Activated CD8-positive, alpha-beta memory T cell treated with anti-CD3 and anti-CD28 coated beads, Interleukin-2, amount 10 ng/mL, durations not matched to agents 7 days and 5 days (primary cell): ENCODE measurements at places on chromosomes 2 and 18.
A peak's percentile ranks its signal among the peaks of the same experiment; 100 is the strongest.

GRCh38 chr18:46480226-46480625 is 176.8 kb downstream of the LOXHD1 start:
- DNase-seq, result no peak

- DNase-seq, result peak; percentile 51
Observed at GRCh38 chr2:174120346-174120745, 128.0 kb downstream of the OLA1 start.

DNA sequence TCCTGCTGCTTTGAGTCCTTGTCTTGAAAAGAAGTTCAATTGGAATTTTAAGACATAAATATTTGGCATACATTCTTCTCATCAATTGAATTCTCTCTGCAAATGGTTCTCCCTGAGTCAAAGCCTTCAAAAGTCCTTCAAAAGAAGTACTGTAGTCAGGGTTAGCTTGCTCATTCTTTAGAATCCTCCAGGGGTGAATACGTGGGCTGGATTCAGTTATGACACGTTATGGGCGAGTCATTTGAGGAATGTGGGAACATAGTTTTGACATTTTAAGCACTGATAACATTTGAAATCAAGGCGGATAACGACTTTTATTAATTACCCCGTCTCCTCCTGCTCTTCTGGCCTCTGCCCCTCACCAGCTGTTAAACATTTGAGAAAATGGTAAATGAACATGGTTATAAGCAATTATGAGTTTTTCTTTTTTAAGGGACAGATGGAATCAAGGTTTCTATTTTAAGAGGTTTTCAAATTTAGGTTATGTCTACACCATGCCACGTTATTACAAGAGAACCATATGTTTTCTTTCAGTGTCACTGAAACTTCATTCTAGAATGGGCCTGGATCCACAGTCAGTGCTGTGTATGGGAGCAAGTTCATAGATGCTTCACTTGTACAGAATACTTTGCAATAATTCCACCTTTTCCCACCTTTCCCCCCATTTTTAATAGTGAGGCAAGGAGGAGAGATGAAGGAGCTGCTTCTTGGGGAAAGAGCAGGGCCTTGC is 273.1 kb downstream of the TSN start:
- DNase-seq, result no peak

DNA sequence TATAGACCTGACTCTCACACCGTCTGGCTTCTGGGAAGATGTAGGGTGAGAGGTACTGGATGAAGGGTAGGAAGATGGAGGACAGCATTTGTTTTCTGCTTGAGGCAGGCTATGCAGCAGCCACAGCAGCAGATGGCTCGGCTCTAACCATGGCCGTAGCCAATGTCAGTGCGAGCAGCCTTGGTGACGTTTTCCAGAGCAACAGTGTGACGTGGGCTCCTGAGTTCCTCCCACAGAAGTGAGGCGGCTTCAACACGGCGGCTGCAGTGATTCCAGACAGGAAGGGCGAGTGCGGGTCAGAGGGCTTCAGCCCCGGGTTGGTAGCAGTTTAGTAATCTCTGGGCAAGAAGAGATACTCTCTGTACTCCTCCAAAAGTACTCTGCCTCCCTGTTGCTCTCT is 133.0 kb upstream of the MYT1L start:
- DNase-seq, result no peak

DNA sequence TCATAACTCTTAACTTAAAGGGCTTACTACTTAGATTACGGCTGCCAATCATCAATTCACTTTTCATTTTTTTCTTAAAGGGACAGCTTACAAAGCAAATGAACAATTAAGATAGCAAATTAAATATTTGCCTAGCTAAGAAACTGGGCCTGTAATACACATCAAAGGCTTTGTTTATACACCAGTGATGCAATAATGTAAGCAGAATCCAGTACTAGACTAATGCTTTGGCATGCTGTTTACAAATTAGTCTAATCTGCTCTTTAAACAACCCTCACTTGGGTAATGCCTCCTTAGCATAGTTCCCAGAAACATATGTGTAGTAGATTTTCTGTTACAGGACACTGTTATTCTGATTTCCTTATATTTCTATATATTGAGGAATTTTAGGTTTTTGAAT is 105.8 kb downstream of the ARHGAP28 start:
- no peak for DNase-seq

- DNase-seq, result no peak
Observed at GRCh38 chr2:11955314-11955713, 208.9 kb downstream of the LPIN1 start.

DNA sequence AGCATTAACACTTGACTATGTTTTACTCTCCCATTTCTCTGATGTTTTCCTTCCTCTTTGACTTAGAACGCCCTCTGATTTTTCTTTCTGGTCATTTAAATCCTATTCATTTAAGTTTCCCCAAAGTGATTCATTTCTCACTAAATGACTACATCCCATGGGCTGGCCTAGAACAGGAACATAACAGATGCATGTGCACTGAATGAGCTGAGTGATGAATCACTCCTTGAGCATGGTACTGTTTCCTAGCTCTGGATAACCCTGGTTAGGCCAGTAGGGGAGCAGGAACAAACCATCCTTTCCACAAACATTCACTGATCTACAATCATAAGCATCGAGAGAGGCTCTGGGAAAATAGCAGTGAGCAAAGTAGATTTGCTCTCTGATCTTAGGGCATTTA is 221.9 kb upstream of the SETBP1 start:
- DNase-seq, result no peak

- DNase-seq, result no peak
Observed at GRCh38 chr18:2908946-2909335, 62.1 kb downstream of the EMILIN2 start.

GRCh38 chr2:100537918-100538317 is 24.9 kb upstream of the PDCL3 start:
- no peak for DNase-seq

- DNase-seq, result no peak
Observed at GRCh38 chr18:73884868-73885267, 262.8 kb downstream of the FBXO15 start.

DNA sequence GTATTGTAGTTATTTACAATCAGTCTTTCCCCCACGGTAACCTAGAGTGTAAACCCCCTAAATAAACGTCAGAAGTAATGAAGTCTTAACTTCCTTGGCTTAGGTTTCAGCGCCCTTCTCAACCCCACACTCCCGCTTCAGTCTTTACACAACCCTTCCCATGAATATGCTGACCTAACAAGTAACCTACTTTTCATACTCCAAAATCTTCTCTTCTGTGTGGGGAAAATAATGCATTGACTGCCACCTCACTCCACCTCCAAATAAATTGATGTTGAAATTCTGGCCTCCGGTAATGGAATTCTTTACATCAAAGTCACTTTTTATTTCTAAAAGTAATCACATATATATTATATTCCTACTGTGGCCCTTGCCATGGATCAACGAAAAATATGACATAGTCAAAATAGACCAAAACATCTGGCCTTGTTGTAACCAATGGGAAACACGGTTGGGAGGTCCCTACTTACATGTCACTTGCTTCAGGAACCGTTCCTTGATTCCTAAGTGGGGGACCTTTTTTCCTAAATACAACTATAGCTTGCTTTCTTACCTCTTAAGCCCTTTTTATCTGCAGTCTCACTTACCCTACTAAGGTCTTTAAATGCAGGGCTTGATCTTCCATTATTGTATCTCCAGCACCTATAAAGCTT is 961 bp downstream of the GEN1 start:
- DNase-seq, result no peak

DNA sequence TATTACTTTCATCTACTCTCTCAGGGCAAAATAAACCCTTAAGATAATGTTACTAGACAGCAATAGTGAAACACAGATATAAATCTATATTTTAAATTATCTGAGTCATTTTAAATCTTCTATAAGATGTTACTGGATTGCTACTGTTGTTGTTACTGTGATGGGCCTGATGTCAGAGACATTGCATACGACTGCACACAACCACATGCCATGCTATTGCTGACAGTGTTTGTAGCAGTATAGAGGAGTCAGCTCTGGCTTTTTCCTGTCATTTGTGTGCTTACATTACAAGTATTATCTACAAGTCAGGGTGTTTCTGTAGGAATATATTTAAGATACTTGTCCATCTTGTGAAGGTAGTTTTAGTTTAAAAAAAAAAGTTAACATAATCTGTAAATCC is 63.9 kb downstream of the CCDC148 start:
- DNase-seq, result no peak

DNA sequence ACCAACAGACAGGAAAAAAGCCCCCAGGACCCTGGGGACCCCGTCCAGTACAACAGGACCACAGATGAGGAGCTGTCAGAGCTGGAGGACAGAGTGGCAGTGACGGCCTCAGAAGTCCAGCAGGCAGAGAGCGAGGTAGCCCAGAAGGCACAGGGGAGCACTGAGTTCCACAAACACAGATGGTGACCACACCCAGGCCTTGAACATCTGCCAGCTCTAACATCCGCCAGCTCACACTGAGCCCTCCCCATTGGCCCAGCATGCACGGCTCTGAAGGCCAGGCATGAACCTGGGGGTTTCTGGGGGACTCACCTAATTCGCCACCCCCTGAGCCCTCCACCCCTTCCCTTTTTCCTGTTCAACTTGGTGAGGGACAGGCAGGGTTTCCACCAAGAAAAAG is 25.6 kb upstream of the PRLH start:
- no peak for DNase-seq

DNA sequence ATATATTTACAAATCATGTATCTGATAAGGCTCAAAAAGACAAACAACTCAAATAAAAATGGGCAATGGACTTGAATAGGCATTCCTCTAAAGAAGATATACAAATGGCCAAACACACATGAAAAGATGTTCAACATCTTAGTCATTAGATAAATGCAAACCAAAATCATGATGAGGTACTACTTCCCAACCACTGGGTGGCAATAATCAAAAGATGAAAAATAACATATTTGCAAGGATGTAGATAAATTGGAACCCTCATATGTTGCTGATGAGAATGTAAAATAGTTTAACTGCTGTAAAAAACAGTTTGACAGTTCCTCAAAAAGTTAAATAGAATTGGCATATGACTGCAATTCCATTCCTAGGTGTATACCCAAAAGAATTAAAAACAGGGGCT is 132.3 kb downstream of the TTC32 start:
- DNase-seq, result no peak

- no peak for DNase-seq
Observed at GRCh38 chr18:59145055-59145454, 5.4 kb downstream of the SEC11C start.

DNA sequence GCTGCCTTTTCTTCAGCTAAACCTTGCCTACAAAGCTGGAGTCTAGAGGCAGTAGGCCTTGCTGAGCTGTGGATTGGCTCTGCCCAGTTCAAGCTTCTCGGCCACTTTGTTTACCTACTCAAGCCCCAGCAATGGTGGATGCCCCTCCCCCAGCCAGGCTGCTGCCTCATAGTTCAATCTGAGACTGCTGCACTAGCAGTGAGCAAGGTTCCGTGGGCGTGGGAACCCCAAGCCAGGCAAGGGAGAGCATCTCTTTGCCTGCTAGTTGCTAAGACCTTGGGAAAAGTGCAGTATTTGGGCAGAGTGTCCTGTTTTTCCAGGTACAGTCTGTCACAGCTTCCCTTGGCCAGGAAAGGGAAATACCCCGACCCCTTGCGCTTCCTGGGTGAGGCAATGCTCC is 68.9 kb downstream of the VAPA start:
- DNase-seq, result no peak
